ENCODE measurements at places on chromosomes 13 and 19.

GRCh38 chr19:3013263-3013725 lies 15.8 kb downstream of the TLE2 start:
- DNase-seq, result no peak

- no peak for DNase-seq
These were observed 87.3 kb downstream of the KCTD15 start for GRCh38 chr19:33883859-33884519.

- no peak for DNase-seq
These were observed 419.4 kb downstream of the UQCRFS1 start for GRCh38 chr19:28793391-28794168.

GRCh38 chr19:5364674-5365073 lies 24.1 kb upstream of the PTPRS start:
- no peak for DNase-seq

GRCh38 chr19:35144600-35145436 lies 1.8 kb downstream of the FXYD7 start:
- DNase-seq, result no peak

GRCh38 chr13:24228852-24229458 lies 68.4 kb downstream of the SPATA13 start:
- peak; percentile 25 for DNase-seq

DNA sequence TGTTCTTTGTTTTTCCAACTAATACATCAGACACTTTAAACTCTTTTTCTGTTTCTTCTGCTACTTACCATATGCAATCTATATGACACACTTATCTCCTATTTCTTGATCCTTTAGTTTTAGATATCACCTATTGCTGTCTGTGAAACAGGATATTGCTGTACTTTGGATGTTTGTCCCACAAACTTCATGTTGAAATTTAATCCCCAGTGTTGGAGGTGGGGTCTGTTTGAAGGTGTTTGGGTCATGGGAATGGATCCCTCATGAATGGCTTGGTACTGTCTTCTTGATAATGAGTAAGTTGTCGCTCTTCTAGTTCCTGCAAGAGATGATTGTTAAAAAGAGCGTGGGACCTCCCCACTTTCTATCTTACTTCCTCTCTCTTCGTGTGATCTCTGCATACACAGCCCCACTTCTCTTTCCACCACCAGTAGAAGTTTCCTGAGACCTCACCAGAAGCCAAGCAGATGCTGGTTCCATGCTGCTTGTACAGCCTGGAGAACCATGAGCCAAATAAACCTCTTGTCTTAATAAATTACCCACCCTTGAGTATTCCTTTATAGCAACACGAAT lies 244.2 kb downstream of the NHLRC3 start:
- DNase-seq, result no peak

DNA sequence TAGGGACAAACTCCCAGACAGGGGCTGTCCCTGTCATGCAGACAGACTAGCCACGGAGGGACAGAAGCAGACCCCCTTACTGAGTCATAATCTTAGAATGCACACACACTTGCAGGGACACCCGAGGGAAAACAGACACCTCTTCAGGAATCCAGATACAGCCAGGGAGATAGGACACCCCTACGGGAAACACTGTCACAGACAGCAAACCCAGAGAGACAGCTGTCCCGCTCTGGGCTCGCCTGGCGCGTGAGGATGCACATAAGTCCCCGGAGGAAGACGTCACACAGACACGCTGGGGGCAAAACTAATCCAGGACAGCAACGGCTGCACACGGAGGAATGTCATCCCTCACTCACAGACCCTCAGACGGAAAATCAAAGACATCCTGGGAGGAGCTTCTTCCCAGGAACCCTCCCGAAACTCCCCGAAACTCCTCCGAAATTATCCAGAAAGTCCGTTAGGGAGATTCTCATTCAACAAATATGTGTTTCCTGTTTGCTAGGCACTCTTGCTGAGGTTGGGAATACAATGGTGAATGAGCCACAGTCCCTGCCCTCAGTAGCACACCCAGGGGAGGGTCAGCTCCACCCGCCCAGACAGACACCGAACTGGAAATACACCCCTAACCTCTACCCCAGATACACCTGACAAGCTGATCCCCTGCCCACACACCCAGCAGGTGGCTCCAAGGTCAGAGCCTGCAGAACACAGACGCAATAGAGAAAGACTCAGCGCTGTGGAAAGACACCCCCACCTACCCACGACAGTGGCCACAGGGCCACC lies 15.2 kb upstream of the TOMM40 start:
- no peak for DNase-seq

DNA sequence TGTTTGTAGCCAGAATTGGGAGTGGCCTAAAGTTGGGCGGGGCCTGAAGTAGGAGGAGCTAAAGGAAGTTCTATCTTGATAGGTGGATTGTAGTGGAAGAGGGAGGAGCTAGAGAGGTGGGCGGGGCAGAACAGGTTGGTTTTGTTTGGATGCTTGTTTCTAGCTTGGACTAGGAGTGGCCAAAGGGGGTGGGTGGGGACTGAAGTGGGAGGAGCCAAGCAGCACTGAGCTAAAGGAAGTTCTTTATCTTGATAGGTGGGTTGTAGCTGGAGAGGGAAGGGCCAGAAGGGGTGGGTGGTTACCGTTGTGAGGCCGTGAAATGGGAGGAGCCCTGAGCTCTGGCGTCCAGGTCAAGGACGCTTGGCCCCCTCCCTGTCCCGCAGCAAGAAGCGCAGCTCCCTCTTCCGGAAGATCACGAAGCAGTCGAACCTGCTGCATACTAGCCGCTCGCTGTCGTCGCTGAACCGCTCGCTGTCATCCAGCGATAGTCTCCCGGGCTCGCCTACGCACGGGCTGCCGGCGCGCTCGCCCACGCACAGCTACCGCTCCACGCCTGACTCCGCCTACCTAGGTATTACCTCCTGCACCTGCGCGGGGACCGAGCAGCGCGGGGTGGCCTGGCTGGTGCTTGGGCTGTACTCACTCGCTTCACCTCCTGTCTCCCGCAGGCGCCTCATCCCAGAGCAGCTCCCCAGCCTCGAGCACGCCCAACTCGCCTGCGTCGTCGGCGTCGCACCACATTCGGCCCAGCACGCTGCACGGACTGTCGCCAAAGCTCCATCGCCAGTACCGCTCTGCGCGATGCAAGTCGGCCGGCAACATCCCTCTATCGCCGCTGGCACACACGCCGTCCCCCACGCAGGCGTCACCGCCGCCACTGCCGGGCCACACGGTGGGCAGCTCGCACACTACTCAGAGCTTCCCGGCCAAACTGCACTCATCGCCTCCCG lies 8.0 kb downstream of the DNASE2 start:
- DNase-seq, result peak; percentile 56
